ENCODE measurements at places on chromosomes 6 and 20.

DNA sequence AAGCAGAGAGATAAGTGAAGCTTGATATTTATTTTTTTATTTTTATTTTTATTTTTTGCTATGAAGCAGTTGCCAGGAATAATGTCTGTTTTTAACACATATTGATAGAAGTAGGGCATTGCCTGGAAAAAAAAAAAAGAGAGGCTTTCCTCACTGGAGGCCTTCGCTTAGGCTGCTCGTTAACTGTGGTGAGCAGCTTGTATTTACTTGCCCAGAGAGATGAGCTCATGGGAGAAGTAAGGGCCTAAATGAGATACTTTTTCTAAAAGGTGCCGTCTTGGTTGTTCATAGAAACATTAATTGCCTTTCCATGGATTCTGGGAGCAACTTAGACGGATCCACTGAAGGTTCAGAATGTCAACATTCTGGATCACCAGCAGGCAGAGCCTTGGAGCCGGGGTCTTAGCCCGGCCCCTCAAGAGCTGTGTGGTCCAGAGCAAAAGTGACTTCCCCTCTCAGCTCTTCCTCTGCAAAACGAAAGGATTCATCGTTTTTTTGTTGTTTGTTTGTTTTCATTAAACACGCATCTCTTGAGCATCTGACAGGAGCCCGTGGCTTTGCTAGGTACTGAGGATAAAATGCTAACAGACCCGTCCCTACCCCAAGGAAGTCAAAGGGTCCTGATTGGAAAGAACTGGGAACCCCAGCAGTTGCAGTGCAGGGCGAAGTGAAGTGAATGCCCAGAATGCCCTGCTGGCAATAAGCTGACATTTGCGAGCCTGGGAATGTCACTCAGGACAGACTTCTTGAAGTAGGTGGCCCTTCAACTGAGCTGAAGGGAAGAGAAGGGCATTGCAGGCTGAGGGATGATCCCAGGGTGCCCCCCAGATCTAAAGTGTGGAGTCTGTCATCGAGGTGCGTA, 138.5 kb downstream of the ZDHHC14 start:
- no peak for DNase-seq

GRCh38 chr20:51447097-51447764, 95.3 kb downstream of the NFATC2 start:
- DNase-seq, result no peak

GRCh38 chr6:125112934-125113333, 40.6 kb upstream of the TPD52L1 start:
- DNase-seq, result no peak

- DNase-seq, result no peak
Observed at GRCh38 chr20:1800777-1801176, 94.4 kb upstream of the SIRPA start.

DNA sequence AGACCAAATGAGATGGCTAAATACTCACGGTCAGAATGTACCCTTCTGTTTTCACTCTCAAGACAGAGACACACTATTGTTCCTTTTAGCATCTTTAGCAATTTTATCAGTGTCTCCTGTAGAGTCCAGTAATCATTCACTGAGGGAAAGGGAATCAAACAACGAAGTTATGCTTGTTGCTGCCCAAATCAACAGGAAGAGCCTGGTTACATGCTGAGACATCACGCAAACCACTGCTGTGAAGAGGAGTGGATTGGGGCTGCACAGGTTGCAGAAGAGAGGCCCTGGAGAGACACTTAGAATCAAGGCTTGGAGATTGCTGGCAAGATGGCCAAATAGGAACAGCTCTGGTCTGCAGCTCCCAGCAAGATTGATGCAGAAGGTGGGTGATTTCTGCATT, 40.5 kb upstream of the B3GAT2 start:
- no peak for DNase-seq

DNA sequence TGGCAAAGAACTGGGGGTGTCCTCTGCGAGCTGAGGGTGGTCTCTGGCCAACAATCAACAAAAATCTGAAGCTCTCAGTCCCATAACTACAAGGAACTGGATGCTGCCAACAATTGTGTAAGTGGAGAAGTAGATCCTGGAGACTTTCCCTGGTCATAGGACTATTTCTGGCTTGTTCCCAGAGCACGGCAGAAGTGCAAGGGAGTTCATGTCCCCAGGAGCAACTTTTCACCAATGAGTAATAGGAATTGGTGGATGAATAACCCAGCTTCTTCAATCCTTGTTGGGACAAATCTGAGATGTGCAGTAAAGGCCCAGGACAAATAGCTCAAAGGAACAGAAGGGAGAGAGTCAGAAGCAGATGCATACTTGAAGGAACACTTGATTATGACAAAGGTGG, 95.5 kb downstream of the QRSL1 start:
- no peak for DNase-seq

- DNase-seq, result no peak
Observed at GRCh38 chr20:48656137-48656536, 171.7 kb downstream of the PREX1 start.

GRCh38 chr6:79600812-79601609, 30.1 kb upstream of the SH3BGRL2 start:
- no peak for DNase-seq

GRCh38 chr6:31144970-31145340, 6.1 kb upstream of the PSORS1C2 start:
- no peak for DNase-seq

DNA sequence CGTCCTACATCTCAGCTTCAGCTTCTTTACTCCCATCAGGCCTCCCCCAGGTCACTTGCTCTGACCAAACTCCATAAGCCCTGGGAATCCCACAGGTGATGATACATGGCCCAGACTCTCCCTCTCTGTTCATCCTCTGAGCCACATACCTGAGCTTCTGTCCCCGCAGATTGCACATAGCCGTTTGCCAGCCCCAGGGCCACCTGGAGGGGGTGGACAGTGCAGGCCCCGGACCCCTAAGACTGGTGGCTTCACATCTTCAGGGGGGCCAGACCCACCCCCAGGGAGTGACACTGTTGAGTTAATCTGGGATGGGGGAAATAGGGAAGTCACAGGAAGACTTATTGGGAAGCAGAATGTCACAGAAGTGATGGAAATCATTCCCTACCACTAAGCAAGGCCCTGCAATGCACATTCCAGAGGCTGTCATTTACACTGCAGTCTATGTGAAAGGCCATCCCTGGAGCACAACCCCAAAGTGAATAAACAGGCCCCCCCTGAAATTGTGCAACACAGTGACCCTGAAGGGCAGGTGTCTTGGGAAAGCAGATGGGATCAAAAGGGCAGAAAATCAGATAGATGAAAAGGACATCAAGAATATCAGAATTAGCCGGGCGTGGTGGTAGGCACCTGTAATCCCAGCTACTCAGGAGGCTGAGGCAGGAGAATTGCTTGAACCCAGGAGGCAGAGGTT, 2.2 kb downstream of the RXRB start:
- DNase-seq, result no peak

DNA sequence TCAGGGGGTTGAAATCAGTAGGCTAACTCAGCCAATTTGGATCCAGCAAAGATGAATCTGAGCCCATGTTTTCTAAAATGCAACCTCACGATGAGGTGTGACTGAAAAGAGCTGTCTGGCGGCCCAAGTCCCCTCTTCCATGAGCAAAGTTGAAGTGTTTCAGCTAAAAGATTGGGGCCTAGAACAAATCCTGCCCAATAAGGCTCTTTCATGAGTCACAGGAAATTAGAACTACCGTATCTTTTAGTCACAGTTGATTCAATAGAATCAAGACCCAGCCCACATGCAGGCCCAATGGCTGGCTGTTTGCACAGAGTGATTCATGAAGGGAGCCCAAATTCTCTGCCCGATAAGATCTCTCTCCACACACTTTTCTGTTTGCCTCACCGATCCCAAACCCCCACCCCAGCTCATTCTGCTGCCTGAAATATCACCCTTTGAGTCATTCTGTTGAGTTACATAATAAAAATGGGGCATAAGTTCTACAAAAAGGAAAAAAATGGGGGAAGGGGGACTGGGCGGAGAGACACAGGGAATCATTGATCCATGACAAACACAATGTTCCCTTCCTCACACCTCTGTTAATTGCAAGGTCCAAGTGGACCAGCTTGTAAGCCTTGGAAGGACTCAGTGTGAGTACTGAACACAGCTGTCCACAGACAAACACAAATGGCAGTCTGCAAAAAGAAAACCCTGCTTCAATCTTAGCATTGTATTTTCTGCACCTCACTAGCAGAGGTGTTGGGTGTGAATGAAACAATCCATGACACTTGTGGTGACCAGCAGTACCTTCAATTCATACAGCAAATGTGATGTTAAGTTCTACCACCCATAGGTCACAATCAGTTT, 13.8 kb downstream of the FOXQ1 start:
- DNase-seq, result no peak

DNA sequence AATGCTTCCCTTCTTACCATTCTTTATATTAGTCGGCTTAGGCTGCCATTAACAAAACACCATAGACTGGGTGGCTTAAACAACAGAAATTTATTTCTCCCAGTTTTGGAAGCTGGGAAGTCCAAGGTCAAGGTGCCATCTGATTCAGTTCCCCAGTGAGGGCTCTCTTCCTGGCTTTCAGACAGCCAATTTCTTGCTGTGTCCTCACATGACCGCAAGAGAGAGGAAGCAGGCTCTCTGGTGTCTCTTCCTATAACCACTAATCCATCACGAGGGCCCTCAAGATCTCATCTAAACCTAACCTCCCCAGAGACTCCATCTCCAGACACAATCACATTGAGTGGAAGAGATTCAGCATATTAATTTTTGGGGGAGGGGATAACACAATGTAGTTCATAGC, 193.0 kb upstream of the SGK1 start:
- no peak for DNase-seq

DNA sequence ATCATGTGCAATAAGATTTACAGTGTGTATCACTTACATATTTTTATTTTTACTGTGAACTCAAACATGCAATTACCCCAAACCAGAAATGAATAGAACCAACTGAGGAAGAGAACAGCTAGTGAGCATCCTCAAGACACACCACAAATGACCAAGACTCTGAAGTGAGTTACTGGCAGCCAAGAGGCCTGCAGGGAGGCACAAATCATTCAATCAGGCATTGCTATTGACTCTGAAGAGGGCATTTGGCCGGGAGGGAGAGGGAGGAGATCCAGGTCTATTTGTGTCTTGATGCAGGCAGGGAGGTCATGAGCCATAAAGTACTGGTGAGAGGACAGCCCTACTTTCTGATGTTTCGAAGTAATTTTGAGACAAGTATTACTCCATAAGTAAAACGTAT, 257.7 kb downstream of the BCKDHB start:
- no peak for DNase-seq

DNA sequence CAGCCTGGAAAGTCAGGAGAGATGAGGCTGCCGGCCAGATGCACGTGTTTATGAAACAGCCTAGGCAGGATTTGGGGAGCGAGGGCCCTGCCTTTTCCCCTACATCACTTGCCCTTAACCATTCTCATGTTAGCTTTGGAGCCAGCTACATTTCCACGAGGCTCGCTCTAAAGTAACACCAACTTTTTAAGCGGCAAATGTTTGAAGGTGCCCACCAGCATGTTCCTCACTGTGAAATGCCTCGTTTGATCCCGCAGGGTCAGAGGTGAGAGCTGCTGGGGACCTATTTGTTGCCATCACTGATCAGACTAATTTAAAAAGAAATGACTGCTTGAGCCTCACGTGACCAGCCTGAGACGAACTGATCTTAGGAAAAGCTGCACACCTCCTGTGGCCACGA, 51.6 kb upstream of the DACT2 start:
- DNase-seq, result no peak

DNA sequence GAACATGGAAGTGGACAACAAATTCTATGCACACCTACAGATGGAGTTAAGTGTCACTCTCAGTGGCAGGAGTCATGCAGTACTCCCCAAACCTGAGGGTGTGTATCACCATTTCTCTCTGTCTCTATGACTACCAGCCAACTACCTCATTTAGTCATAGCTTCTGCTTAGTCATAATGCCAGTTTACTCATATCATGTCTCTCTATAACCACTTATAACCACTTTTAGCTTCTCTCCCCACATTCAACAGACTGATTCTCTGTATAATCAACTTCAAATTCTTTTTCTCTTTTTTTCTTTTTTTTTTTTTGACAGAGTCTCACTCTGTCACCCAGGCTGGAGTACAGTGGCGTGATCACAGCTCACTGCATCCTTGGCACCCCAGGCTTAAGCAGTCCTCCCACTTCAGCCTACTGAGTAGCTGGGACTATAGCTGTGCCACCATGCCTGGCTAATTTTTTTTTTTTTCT, 13.8 kb upstream of the GTF3C6 start:
- DNase-seq, result no peak

DNA sequence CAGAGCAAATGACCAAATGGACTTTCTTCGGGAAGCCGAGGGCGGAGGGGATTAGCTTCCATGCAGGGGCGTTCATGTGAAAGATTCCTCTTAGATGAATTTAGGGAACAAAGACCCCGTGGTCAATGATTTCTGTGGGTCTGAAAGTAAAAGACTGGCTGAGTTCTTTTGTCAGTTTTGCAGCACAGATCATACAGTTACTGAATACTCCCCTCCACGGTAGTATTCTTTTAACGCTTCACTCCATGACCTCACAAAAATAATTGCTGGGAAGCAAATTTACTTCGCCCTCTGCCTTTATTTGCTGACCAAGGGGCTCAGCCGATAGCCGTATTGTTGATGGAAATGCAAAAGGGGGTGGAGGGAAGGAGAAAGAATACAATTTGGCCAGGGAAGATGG, 86.0 kb upstream of the SALL4 start:
- DNase-seq, result no peak

DNA sequence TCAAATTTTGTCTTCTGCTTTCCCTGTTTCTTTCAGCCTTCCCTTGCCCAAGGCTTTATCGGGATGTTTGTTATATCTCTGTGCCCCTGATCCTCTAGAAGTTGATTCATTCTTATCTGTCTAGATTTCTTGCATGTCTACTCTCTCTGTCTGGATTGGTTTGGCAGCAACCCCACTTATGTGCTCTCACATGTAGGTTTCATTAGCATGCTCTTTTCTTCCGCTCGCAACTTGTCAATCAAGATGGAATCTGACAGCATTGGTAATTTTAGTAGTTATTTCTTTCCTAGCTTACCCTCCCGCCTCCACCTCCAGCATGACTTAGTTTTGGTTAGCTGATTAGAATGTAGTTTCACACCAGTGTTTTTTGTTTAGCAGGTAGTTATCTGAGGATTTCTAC, 39.3 kb downstream of the LRRC1 start:
- no peak for DNase-seq

DNA sequence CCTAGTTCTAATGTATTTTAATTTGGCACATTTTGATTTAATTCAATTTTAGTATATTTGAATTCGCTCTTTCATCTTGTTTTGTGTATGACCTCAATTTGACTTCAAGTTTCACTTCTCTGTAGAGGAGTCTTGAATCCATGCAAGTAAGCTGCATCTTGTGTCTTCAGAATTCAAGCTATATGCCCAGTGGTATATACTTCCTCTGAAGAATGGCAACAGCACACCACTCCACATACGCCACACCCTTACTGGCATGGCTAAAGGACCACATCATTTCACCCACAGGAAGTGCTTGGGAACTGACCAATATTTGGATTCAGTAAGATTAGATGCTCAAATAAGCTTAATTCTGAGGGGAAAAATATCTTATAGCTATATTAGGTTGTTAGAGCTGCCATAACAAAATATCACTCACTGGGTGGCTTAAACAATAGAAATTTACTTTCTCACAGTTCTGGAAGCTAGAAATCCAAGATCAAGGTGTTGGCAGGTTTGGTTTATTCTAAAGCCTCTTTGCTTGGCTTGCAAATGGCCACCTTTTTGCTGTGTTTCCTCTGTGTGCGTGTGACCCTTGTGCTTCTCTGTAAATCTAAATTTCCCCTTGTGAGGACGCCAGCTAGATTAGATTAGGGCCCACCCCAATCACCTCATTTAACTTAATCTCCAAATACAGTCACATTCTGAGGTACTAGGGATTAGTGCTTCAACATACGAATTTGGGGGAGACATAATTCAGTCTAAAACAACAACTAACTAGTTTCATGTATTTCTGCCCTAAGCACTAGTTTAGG, 2.8 kb upstream of the ASF1A start:
- DNase-seq, result no peak
